Epithelial cell of proximal tubule (primary cell): ENCODE measurements at places on chromosomes 5 and 9. TPM values are rescaled to one million over a fixed set of nuclear protein-coding genes. Genes with fewer than 3 reads are reported as not detected.
A peak's percentile ranks its signal among the peaks of the same experiment; 100 is the strongest.

Gene GPX8
- total RNA-seq = 38.8 and 58.5 TPM in 2 replicates

Gene MARCOL
- not detected in 2 replicates for total RNA-seq

Gene ARL14EPL
- 0.17 TPM in 1 of 2 replicates, not detected in the other for total RNA-seq

Gene SPINK1
- 0.29 and 3.8 TPM in 2 replicates for total RNA-seq

Gene DDX4
- total RNA-seq = not detected in 2 replicates

Gene PRDM9
- not detected in 2 replicates for total RNA-seq

Gene ENTREP1
- total RNA-seq = 0.87 and 4.6 TPM in 2 replicates

DNA sequence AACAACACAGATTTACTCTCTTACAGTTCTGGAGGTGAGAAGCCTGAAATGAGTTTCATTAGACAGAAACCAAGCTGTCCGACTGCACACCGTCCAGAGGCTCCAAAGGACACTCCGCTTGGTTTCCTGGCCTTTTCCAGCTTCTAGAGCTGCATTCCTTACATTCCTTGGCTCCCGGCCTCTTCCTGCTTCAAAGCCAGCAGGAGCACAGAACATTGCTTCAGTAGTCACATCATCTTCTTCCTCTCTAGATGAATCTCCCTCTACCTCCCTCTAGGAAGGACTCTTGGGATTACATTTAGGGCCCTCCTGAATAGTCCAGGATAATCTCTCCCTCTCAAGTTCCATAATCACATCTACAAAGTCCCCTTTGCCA is 213.3 kb downstream of the CDK5RAP2 start:
- DNase-seq = peak; percentile 91

DNA sequence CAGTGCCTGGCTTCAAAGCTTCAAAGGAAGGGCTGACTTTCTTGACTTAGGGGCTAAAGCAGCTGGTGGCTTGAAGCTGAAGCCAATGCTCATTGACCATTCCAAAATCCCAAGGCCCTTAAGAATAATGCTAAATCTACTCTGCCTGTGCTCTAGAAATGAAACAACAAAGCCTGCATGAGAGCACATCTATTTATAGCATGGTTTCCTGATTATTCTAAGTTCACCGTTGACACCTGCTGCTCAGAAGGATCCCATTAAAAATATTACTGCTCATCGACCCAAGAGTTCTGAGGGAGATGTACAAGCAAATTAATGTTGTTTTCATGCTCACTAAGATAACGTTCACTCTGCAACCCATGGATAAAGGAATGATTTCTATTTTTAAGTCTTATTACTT is 6.7 kb downstream of the TMEM174 start:
- no peak for DNase-seq

DNA sequence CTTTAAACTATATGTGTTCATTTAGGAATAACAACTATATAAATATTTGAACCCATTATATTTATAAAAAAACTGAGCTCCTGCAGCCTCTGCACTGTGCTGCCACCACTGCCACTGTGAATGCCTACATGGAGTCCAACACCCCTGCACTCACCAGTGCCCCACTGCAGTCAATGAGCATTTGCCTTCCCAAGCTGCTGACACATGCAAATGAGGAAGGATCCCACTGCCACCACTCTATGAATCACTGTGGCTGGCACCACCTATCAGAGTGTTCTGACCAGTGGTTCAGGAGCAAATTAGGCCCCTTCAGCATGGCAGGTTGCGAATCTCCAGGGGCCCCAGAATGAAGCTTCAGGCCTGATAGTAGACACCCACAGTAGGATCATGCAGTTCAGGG is 9.1 kb downstream of the IFNA5 start:
- no peak for DNase-seq

DNA sequence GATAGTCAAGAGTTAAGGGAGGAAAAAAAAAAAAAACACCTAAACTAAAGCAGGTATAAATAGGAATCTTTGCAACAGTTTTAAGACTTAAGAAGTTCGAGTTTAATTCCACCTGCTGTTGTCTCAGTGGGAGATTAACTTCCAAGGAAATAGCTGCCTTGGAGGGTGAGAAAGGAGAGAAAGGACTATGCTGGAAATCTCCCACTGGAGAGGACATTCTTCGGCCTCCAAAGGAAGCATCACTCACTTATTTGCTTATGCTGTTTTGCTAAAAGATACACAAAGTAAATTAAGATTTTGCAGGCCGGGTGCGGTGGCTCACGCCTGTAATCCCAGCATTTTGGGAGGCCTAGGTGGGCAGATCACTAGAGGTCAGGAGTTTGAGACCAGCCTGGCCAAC is 317.9 kb upstream of the MPDZ start:
- no peak for DNase-seq

DNA sequence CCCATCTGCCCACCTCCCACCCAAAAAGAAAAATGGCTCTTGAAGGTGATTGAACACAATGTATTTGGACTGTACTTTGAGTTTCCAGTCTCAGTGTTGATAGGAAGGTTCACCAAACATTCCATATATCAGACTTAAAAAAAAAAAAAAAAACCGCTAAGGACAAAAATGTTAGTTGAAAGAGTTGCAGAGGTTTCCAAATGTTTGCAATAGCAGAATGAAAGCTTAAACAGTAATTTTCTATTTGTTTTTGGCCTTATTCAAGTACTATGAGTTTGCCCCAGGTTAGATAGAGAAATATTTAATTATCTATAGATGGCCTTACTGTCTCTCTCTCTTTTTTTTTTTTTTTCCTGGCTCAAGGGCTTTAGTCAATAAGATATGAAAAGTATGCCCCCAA is 6.1 kb downstream of the LRRTM2 start:
- DNase-seq = no peak

GRCh38 chr9:129206905-129207304 is 28.8 kb upstream of the IER5L start:
- no peak for DNase-seq

DNA sequence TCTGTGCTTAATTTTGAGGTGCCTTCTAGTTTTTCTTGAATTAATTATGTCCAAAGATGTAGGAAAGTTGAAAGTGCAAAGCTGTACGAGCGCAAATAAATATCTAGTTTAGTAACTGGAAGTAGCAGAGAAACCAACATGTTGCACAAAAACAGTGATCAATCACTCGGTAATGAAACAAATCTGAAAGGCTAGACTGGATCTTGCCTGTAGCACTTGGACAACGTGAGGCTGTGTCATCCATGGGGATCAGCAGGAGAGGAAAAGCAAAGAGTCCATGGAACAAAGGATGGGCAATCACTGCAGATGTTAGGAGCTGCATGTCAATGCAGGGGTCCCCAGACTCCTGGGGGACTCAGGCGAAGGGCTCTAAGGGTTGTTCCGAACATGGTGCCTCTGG is 424.2 kb downstream of the IRX1 start:
- no peak for DNase-seq
